AG04450 (cell line): ENCODE measurements at places on chromosomes 3 and 15.

DNA sequence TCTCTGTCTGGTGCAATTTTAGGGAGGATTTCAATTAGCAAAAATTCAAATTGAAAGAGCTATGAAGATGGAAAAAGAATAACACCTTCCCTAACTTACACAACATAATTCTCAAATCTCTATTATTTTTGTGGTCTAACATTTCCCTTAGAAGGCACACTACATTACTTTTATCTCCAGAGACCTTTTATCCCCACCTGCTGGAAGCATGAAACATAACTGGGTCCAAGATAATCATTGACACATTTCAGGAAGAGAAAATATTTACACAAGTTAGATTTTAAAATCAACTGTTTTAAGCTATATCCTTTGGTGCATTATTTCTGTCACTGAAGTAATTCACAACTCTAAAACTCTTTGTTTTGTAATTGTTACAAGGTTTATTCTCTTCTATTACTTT, 779.5 kb downstream of the ROBO1 start:
- DNase-seq: no peak

- peak; percentile 81 for DNase-seq
These were observed 45.9 kb downstream of the CHAC1 start for GRCh38 chr15:40999190-40999589.

- DNase-seq: no peak
These were observed 154.5 kb downstream of the FOXP1 start for GRCh38 chr3:71428841-71429596.

DNA sequence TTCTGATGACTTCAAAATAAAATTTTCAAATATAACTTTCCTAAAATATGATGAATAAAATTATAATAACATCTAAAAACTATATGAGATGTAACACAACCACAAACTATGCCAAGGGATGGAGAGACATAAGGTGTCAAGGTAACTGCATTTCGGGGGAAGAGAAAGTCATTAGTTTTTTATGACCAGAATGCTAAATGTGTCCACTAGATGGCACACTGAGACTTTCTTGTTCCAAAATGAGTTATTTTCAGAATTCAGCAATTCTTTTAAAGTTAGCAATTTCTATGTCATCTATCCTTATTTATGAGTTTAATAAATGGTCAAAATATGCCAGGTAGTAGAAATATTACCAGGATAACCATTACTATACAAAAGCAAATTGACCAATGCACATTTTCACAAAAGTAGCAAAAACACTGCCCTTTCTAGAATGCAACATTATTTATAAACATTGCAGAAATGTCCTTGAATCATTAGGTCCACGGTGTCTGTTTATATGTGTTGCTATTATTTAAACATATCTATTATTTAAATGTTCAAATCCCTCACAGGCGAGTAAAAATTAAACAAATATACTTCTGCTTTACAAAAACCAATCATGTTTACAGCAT, 374.2 kb downstream of the PLCL2 start:
- peak; percentile 6 for DNase-seq

GRCh38 chr3:177777699-177778098, 580.4 kb upstream of the TBL1XR1 start:
- DNase-seq: no peak

DNA sequence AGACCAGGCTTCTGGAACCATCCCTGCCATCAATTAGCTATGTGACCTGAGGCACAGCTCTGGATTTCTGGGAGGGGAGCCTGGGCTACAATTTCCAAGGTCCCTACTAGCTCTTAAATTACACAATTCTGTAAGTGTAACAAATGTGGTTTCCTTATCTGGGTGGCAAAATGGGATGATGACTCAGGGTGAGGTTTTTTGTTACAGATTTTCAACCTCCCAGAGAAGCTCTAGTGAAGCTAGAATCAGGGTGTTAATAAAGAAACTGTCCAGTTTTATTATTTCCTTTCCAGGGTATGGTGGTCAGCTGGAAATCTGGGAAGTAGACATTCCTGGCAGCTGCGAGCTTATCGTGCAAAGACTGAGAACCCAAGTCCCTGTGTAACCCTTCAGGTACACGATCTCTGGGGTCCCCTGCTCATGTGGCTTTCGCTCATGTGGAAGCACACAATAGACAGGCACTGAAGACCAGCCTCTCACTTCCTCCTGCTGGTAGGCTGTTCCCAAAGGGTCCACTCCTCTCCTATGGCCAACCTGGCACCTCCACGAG, 7.3 kb downstream of the RAB27A start:
- no peak for DNase-seq

DNA sequence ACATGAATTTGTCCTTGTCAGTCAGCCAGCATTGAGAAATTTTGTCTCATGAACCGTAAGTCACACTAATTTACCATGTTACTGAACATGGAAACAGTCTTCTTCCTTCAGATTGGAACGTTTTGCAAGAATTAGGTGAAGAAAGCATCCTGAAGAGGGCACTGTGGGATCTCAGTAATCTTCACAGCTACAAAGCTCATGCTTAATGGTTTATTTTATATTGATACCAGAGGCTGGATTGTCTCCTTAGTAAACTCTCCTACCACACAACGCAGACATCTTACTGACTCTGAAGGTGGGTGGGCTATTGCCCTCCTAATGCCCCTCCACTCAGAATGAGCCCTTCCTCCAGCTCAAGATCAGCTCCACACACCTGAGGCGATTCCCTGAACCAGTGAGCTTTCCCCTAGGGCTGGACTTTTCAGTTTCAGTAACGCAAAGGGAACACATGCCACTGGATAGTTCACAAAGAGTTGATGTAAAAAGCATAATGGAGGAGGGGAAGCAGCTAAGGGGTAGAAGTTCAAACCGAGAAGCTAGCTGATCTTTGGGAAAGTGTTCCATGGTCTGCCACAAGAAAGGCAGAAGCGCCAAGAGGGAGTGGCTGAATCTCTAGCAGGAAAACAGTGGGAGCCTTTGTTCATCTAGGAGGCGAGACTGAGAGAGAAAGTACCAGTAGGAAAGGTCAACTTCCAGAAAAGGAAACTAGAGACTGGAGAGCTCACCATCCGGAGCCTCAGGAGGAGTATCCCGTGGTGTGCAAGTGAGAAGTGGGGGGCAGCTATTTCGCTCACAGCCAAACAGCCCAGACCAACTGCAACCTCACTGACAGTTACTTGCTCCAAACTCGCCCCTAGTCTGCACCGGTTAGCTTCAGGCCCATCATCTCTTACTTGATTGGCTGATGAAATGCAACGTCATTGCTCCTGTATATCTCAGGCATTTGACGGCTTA, at the start of gene SLC9C1:
Gene SLC9C1 (minus strand): TSS at position 849 of the 954 bp plus-strand sequence. CDS start 7,425 bp downstream, outside the sequence.
- DNase-seq: peak; percentile 36

- DNase-seq: no peak
These were observed 593 bp downstream of the TMOD2 start for GRCh38 chr15:51751697-51752683.

- no peak for DNase-seq
These were observed 22.5 kb downstream of the ANXA2 start for GRCh38 chr15:60375306-60375705.

DNA sequence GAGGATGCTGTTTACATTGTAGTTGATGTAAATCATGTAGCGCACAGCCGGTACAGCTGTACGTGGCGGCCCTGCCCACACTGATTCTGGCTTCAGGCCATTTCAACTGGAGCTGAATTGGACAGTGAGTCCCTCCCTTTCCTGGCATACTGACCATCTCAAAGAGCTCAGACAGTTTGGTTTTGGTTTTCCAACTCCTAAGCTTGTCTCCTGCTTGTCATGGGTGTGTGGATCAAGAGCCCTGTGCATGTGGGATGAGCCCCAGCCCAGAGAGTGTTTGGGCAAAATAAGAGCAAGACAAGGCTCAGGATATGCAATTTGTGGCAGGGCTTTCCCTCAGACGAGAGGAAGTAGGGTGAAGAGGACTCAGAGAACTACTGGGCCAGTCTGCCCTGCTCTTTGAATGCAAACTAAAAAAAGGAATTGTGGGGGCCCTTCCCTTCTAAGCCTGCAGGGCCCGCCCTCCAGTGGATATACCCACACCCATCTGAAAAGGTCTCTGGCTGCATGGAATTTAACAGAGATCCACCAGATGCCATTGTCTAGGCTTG, 13.3 kb downstream of the ITGA11 start:
- DNase-seq: peak; percentile 82

DNA sequence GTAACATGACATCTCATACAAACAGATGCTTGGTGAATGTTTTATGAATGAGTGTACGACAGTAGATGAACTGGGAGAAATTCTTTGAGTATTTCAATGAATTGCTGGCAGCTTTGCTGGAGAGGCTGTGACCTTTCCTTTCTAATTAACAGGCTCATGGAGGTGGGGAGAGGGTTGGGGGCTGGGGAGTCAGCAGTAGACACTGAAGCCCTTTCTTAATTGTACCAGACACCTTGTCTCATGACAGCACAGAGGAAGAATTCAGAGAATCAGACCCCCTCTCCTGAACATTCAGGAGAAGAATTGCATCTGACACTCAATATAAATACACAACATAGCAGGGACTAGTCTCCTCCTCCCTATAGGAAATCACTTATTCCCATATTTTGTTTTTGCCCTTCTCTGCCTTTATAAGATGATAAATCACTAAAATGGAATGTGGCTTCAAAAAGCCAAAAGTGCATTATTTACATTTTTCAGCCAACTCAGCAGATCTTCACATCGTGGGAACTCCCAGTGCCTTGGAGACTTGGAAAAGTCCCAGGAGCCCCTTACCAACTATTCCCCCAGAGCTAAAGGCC, 66.2 kb upstream of the TPM1 start:
- DNase-seq: peak; percentile 10

DNA sequence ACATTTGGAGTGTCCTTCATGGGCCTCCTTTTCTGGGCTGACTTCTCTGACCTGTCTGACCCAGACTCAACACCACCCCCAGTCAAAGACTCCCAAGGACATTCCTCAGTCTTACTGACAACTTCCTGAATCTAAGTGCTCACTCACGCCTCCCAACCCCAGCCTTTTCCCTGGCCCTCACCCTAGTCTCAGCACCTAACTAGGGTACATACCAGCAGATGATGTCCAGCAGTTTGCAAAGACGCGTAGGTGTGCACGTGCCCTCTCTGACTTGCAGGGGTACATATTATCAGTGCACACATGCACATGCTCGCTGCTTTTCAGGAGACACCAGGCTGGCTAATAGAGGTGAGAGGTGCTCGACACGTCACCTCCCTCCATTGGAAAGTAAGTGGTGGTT, 38.7 kb upstream of the SLCO2A1 start:
- no peak for DNase-seq

DNA sequence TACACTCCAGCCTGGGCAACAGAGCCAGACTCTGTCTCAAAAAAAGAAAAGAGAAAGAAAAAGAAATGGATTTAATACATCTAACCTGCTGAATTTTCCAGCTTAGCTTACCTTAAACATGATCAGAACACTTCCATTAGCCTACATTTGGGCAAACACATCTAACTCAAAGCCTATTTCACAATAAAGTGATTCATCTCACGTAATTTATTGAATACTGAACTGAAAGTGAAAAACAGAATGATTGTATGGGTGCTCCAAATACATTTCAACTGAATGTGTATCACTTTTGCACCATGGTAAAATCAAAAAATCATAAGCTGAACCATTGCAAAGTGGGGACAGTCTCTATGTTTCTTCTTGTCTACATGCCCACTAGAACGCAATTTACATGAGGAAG, 9.0 kb downstream of the PIK3R4 start:
- DNase-seq: no peak

DNA sequence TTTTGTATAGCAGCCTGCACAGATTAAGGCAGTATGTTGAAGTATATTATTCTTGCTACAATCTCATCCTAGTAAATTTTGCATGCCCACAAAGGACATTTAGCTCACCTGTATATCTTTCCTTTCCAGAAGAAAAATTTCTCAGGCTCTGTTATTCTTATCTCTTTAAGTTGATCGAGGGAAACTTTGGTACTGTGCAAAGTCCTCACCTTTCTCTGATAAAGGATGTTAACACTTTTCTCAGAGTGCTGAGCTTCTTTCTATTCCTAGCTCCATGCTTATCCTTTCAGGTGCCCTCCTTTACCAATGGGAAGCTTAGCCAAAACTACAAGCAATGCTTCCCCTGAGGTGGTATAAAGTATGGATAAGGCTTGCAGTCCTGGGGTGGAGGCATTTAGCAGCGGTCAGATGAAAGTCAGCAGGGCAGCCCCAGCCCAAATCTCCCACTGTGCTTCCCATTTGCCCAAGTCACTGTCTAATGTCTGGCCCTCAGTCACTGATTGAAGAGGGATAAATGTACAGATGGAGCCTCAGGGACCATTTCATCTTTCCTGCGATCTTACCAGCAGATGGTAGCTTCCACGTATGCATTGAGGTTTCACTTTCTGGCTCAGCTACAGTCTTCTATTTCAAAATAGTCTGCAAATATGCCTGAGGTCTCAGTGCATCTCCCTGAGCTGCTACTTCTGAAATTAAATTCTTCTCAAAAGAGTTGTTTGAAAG, 127.8 kb upstream of the P2RY1 start:
- DNase-seq: no peak

GRCh38 chr3:63818282-63819150, 583 bp upstream of the C3orf49 start:
- peak; percentile 38 for DNase-seq

GRCh38 chr3:29156086-29156715, 124.7 kb upstream of the RBMS3 start:
- no peak for DNase-seq

GRCh38 chr15:78615151-78615589, 5.6 kb downstream of the CHRNA3 start:
- no peak for DNase-seq

GRCh38 chr3:142837526-142837925, 51.4 kb downstream of the PCOLCE2 start:
- DNase-seq: no peak

DNA sequence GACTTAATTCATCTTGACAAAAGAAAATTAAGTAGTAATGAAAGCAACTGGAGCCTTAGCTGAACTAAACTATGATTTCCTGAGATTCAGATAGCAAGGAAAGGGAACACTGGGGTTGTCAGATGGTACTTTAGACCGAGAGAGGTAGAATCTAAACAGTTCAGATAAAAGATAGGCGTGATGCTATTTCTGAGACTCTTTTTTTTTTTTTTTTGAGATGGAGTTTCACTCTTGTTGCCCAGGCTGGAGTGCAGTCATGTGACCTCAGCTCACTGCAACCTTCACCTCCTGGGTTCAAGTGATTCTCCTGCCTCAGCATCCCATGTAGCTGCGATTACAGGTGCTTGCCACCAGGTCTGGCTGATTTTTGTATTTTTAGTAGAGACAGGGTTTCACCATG, 279.9 kb upstream of the UMPS start:
- no peak for DNase-seq

- no peak for DNase-seq
These were observed 13.2 kb upstream of the SPG11 start for GRCh38 chr15:44676676-44677075.

- DNase-seq: peak; percentile 56
These were observed 117.6 kb upstream of the BFSP2 start for GRCh38 chr3:133282236-133282635.
